ENCODE measurements at places on chromosomes 1 and 21. TPM values are rescaled to one million over a fixed set of nuclear protein-coding genes. Genes with fewer than 3 reads are reported as not detected.

DNA sequence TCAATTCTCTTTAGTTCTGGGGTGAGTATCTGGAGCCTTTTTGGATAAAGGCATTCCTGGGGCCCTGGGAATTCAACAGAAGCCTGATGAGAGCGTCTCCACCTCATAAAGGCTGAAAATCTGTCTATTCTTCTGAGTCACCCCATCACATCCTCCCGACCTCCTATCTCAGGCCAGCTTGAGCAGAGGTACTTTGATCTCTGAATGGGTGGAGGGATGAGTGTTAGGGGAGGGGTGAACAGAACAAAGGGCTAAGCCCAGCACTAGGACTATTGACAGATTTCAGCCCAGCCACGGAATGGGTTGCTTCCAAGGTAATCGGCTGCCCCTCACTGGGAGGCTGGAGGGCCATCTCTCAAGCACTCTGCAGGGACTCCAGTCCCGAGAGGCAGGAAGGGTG lies 2.5 kb upstream of the MYBPH start:
- no peak overlapping the region for H3K4me3 ChIP-seq
- no peaks in the 10 kb centered on the region for H3K4me1 ChIP-seq
- H3K27ac ChIP-seq, result no peak overlapping the region
- no peak for DNase-seq
- H3K36me3 ChIP-seq, result no peaks in the 10 kb centered on the region

DNA sequence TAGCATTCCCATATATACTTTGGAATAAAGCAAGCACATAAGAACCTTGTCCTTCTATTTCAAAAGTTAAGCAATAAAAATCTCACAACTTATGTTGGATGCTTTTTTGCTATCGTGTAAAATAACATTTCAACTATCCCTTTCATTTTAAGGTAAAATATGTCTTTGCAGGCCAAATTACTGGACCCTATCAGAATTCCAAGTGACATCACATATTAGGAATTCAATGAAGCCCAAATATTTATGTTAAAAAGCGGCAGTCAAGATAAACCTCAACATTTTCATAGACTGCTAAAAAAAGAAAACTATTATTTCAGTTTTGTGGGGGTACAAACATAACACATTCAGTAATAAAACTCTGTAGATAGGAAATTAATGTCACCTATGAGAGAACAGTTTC lies 252.0 kb downstream of the KCTD3 start:
- no peaks in the 10 kb centered on the region for H3K36me3 ChIP-seq
- H3K27me3 ChIP-seq, result no peaks in the 10 kb centered on the region
- no peak overlapping the region for H3K4me3 ChIP-seq
- no peak for DNase-seq
- H3K27ac ChIP-seq, result no peak overlapping the region
- H3K4me1 ChIP-seq, result no peaks in the 10 kb centered on the region

DNA sequence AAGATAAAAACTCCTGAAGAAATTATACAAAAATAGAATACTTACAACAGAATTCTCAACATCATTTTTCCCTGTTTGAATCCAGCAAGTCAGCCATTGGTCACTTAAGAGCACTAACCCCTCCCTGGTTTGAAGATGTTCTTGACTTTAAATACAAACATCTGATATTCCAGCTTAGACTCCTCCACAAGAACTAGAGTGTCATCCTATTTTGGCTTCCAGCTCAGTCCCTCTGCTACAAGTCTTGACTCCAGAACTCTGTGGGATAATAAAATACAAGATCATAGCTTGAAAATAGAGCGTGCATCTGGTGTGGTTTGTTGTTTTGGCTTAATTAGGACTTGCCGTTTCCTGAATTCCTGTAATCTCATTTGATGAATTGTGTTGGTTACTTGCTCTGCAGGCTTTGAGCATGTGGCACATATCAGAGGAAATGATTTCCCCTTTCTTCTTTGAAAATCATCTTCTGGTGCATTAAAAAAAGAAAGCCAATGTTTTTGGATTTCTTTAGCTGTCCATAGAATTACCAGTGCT lies 63.7 kb upstream of the DPT start:
- DNase-seq, result no peak
- no peak overlapping the region for H3K4me3 ChIP-seq
- peaks cover 7% of the 10 kb centered on the region for H3K27me3 ChIP-seq
- H3K36me3 ChIP-seq, result no peaks in the 10 kb centered on the region

- no peaks in the 10 kb centered on the region for H3K4me1 ChIP-seq
- no peak overlapping the region for H3K4me3 ChIP-seq
- H3K27ac ChIP-seq, result no peak overlapping the region
- H3K36me3 ChIP-seq, result no peaks in the 10 kb centered on the region
- no peak for DNase-seq
Measured at GRCh38 chr21:19224090-19224489, 820.5 kb upstream of the TMPRSS15 start.

- H3K4me3 ChIP-seq, result no peak overlapping the region
- peaks cover 2% of the 10 kb centered on the region for H3K4me1 ChIP-seq
- DNase-seq, result peak; percentile 34
- no peaks in the 10 kb centered on the region for H3K27me3 ChIP-seq
- no peak overlapping the region for H3K27ac ChIP-seq
- no peaks in the 10 kb centered on the region for H3K36me3 ChIP-seq
Measured at GRCh38 chr1:155591770-155592169, 18.2 kb upstream of the MSTO1 start.

GRCh38 chr1:87370544-87370943 lies 41.9 kb downstream of the LMO4 start:
- no peak overlapping the region for H3K27ac ChIP-seq
- no peaks in the 10 kb centered on the region for H3K27me3 ChIP-seq
- no peak for DNase-seq
- H3K36me3 ChIP-seq, result no peaks in the 10 kb centered on the region

DNA sequence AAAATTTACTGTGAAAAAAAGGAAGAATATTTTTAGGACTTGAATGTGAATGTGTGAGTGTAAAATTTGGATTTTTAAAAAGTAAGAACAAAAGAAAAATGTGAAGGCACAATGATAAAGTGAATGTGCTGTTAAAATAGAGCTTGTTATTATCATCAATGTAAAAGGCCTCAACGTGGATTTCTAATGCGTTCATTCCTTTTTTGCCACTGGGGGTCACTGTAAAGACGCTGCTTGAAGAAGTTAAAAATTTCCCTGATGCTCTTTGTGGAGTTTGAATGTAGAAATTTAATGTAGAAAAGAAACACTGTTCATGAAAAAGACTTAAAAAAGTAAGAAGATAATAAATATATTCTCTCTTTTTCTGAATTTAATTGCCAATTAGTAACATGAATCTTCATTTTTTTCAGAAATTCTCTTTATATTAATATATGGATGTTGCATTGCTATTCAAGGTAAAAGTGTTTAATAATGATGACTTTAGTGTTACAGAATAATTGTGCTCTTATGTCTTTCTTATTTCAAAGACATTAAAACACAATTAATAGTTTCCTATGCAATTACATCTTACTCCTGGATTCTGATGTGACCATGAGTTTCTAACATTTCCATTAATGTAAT lies 161.5 kb downstream of the DNM3 start:
- H3K36me3 ChIP-seq, result no peaks in the 10 kb centered on the region
- no peak overlapping the region for H3K27ac ChIP-seq
- peaks cover under 1% of the 10 kb centered on the region for H3K27me3 ChIP-seq
- peak; percentile 42 for DNase-seq

DNA sequence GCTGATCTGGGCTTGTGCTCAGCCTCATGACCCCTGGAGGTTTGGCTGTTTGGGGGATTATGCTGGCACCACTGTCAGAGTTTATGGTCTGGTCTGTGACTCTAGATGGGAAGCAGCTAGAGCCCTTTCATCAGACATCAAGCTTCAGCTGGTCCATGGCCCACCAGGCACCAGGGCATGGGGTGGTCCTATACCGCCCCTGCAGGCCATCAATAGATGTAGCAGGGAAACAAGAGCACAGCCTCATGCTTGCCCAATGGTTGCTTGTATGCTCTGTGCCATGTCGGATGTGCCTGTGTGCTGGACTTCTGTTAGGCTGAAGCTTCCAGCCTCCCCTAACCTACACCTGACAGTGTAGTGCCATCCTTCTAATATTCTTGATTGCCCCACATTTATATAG lies 71.1 kb upstream of the CD34 start:
- H3K4me1 ChIP-seq, result no peaks in the 10 kb centered on the region
- no peak overlapping the region for H3K4me3 ChIP-seq
- H3K27ac ChIP-seq, result no peak overlapping the region
- no peaks in the 10 kb centered on the region for H3K36me3 ChIP-seq
- DNase-seq, result peak; percentile 22
- H3K27me3 ChIP-seq, result peaks cover 14% of the 10 kb centered on the region

DNA sequence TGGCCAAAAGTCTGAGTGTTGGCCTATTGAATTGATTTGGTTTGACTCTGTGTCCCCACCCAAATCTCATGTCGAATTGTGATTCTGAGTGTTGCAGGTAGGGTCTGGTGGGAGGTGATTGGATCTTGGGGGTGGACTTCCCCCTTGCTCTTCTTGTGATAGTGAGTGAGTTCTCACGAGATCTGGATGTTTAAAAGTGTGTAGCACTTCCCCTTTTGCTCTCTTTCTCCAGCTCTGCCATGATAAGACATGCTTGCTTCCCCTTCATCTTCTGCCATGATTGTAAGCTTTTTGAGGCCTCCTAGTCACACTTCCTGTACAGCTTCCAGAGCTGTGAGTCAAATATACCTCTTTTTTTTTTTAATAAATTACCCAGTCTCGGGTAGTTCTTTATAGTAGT lies 297.1 kb upstream of the ZRANB2 start:
- H3K4me1 ChIP-seq, result no peaks in the 10 kb centered on the region
- H3K27me3 ChIP-seq, result no peaks in the 10 kb centered on the region
- DNase-seq, result no peak

DNA sequence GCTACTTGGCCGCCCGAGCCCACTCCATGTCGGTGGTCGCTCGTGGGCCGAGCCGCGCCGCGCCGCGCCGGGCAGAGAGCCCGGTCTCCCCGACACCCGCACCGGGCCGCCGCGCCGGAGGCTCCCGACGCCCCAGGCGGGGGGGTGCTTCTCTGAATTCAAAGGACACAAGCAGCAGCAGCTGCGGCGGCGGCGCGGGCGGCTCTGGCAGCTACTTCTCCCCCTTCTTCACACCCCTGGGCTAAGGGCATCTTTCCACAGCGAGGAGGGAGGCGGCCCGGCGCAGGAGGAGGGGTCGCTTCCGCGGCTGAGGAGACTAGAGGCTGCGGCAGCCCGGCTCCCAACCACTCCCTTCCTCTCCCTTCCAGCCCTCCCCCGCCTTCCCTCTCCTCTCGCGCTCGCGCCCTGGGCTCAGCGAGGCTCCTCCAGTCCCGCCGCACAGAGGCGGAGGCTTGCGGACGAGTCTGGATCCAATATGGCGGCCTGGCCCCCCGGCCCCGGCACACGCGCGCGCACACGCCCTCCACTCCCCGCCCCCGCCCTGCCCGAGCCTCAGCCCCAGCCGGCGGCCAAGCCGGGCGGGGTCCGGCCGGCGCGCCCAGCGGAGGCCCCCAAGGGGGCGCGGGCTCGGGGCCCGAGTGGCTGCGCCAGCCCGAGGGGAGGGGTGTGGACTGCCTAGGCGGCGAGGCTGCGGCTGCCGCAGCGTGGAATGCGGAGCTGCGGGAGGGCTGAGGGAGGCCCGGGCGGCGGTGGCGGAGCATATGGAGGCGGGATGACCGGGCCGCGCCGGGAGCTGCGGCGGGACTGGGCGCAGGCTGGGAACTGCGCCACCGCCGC lies at the start of gene CDC42BPA:
TSS of gene CDC42BPA (minus strand) at position 477 of the 837 bp plus-strand sequence. CDS start 1,310 bp downstream, outside the sequence.
- H3K4me1 ChIP-seq, result peaks cover 2% of the 10 kb centered on the region
- peak; percentile 46 for DNase-seq
- peaks cover 49% of the 10 kb centered on the region for H3K27me3 ChIP-seq
- peak within 1 kb of the TSS; percentile 77 for H3K4me3 ChIP-seq

GRCh38 chr21:32603131-32603530 lies 9.0 kb downstream of the CFAP298 start:
- H3K27ac ChIP-seq, result no peak overlapping the region
- H3K36me3 ChIP-seq, result peaks cover 35% of the 10 kb centered on the region
- DNase-seq, result no peak

GRCh38 chr1:218299416-218299815 lies 14.3 kb downstream of the RRP15 start:
- no peak overlapping the region for H3K4me3 ChIP-seq
- H3K36me3 ChIP-seq, result peaks cover 3% of the 10 kb centered on the region
- DNase-seq, result no peak
- H3K4me1 ChIP-seq, result peaks cover 32% of the 10 kb centered on the region

DNA sequence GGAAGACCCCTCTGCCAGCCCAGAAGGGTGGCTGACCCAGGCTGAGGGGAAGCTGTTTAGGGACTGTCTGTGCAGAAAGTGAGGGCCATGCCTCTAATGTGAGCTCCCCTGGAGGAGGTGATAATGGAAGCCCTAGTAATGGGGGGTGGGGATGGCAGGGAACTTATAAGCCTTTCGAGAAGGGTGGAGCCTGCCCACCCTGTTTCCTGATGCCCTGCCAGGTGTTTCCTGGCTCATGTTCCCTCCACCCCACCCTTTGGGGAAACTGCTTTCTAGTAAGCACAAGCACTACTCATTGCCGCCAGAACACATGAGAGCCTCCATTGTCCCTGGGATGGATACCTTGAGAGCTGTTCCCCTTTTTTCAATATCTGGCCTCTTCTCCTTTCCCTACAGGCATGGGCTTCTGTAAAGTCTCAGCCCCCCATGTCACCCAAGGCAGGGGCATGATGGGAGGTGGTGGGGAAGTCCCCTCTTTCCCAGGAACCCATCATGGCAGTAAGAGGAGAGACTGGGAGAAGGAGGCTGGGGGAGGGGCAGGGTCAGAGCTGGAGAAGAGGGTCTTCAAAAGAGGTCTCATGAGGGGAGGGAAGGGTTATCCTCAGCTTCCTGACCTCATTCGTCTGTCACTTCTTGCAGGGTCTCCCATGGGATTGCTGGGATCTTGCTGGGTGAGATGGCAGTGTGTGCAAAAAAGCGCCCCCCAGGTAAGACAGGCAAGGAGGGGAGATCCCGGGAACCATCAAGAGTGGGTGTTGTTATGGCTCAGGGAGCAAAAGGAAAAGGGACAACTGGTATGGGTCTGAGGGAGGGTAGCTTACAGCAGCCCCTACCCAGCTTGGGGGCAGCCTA lies 2.4 kb downstream of the ATP8B2 start:
- H3K27me3 ChIP-seq, result no peaks in the 10 kb centered on the region
- peak overlapping the region; percentile 100 for H3K4me3 ChIP-seq
- peaks cover 55% of the 10 kb centered on the region for H3K4me1 ChIP-seq
- H3K36me3 ChIP-seq, result peaks cover 16% of the 10 kb centered on the region
- peak; percentile 58 for DNase-seq
- H3K27ac ChIP-seq, result peak overlapping the region; percentile 74

GRCh38 chr1:209328196-209328595 lies 255.3 kb upstream of the CAMK1G start:
- no peaks in the 10 kb centered on the region for H3K4me1 ChIP-seq
- DNase-seq, result no peak
- H3K36me3 ChIP-seq, result no peaks in the 10 kb centered on the region
- no peak overlapping the region for H3K27ac ChIP-seq

MROH7 gene
- total RNA-seq, result not detected

TRIM45 gene
- total RNA-seq, result 0.27 TPM

CTSK gene
- 2.9 TPM for total RNA-seq

SH2D5 gene
- total RNA-seq, result 1.3 TPM

TINAGL1 gene
- not detected for total RNA-seq

OR2T33 gene
- not detected for total RNA-seq

Data from activated CD8-positive, alpha-beta T cell treated with anti-CD3 and anti-CD28 coated beads for 36 hours (primary cell).